ENCODE measurements at places on chromosomes 4 and X. TPM values are rescaled to one million over a fixed set of nuclear protein-coding genes. Genes with fewer than 3 reads are reported as not detected.

GRCh38 chrX:108312011-108312410 lies 126.2 kb downstream of the COL4A6 start:
- DNase-seq, result no peak

GRCh38 chr4:87853891-87854290 lies 21.1 kb downstream of the MEPE start:
- DNase-seq, result no peak

DNA sequence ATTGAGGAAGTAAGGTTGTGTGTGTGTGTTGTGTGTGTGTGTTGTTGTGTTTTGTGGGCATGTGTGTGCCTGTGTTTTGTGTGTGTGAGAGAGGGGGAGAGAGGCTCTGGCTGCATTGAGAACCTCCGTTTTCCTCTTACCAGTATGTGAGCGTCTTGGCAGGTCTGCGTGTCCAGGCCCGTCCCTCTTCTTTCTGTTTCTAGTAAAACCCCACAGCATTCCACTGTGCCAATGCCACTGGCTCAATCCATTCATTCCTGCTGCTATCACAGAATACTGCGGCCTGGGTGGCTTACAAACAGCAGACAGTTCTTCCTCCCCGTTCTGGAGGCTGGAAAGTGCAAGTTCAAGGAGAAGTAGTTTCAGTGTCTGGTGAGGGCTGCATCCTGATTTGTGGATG lies 15.5 kb upstream of the HTRA3 start:
- DNase-seq, result no peak

- DNase-seq, result no peak
Measured at GRCh38 chr4:183632689-183633088, 26.3 kb downstream of the RWDD4 start.

DNA sequence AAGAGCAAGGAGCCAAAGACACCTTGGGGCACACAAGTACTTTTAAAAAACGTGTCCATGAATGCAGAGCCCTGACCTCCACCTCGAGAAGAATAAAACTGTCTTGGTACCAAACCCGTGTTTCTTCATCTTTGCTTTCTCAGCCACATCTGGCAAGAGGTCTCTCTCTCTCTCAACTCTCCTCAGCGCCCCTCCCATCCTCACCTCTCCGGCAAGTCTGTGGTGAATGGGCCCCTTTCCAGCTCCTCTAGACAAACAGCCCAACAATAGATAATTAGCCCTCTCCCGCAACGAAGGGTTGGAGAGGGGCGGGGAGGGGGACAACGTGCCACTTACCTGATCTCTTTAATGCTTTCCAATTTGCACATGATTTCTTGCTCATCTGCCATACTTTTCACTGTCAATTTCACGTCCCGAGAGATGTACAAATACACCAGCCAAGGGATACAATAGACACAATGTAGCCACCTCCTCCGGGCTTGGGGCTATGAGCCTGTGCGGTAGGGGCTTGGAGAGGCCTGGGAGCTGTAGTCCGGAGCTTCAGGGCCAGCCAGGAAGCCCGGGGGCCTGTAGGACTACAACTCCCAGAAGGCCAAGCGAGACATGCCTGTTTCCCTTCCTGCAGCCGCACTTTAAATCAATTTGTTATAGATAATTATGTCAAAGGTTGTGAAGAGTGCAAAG lies at the start of gene ZC4H2:
Gene ZC4H2, minus strand, starts transcription at position 462 of the 684 bp plus-strand sequence. Its CDS starts 73 bp downstream, at position 389.
- peak; percentile 80 for DNase-seq

- no peak for DNase-seq
Measured at GRCh38 chr4:100083289-100083688, 107.0 kb downstream of the DDIT4L start.

DNA sequence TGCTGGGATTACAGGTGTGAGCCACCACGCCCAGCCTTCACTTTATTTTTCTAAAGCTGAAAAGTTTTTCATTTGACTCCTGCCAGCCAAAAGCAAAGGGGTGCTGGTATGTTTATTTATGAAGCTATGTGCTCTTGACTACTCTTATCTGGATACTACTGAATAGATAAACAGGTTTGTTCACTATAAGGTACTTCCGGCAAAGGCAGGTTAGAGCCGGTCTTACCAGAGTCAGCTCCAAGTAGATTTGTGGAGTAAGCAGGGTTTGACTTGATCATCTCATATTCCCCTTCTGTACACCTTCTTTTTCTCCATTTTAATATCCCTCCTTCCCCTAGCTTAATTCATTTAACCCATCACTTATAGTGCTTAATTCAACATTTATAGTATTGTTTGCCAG lies 175.4 kb upstream of the MBNL3 start:
- DNase-seq, result no peak

DNA sequence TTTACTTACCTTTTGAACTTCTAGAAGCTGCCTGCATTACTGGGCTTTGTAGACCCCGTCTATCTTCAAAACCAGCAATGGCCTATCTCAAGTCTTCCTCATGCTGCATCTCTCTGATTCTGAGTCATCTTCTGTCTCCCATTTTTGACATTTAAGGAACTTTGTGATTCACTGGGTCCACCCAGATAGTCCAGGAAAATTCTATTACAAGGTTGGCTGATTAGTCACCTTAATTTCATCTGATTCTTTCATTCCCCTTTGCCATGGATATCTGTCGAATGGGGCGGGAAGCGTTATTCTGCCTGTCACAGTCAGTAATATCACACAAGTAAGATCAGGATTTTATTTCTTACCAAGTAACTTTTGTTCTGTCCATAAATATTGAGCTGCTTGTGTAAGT lies 618.0 kb downstream of the CCSER1 start:
- DNase-seq, result no peak

DNA sequence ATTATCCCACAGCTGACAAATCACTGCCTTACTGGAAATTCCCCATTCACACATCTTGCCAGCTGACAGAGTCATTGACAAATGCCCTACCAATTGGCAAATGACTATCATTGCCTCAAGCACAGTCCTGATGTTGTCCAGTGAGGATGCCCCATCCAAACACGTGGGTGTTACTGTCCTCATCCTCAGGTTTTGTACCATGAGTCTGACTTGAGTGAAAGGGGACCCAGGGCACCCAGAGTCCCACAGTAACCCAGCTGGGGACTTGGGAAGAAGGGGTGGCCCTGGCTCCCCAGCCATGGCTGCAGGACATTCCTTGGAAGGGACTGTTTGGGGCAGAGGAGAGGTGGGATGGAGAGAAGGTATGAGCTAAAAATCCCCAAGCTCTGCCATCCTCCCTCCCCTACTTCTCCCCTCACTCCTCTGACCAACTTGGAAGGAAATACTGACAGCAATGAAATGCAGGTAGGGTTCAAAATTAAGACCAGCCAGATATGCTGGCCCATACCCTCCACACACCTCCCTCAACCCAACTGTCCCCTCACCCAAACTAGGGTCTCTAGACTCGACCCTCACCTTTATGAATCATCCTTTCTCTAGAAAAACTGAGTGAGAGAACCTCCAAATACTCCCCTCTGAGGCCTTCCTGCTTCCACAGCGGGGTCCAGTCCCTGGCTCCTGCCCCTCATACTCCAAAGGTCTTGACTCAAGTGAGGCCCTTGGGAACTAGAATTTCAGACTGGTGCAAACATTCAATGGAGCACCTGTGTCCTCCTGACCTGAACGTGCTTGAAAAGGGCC lies 5.1 kb downstream of the TIMP1 start:
- no peak for DNase-seq

DNA sequence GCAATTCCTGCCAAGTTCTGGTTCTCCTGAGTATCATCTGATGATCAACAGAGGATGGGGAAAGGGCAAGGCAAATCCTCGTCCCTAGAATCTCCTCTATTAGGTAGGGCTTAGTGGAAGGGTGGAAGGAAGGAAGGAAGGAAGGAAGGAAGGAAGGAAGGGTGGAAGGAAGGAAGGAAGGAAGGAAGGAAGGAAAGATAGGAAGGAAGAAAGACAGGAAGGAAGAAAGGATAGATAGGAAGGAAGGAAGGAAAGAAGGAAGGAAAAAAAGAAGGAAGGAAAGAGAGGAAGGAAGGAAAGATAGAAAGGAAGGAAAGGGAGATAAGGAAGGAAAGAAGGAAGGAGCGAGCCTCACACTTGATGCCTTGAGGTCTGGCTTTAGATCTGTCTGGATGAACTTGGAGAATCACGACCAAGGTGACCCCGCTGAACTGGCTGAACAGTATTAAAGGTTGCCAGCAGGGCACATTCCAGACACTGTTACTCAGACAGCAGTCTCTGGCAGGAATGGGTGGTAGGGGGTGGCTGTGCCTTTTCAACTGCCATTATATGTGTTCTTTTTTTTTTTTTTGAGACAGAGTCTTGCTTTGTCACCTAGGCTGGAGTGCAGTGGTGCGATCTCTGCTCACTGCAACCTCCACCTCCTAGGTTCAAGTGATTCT lies 57.1 kb downstream of the MAP7D2 start:
- DNase-seq, result no peak

- DNase-seq, result peak; percentile 46
Measured at GRCh38 chrX:69538321-69538876, 34.3 kb downstream of the NALF2 start.

DNA sequence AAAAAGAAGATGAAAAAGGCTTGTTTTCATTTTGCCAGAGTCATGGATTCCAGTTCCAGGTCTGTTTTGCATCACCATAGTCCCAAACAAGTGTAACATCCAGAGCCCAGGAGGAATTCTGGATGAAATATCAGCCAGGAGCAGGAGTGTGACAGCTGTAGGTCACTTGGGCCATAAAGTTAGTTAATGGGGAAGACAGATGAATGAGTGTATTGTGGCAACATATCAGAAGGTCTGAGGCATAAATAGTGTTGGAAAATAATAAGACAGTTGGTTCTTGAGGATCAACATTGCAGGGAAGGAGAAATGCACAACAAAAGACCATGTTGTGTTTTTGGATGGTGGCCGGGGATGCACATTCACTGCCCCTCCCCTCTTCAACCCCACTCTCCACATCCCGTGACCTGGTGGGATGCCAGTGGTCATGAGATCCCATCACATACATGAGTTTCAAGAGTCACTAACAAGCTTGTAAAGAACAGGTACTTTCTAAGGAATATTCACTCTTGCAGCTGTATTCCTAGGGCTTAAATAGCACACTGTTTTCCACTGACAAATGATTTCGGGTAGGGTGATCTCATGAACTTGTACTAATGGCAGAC lies 83.1 kb upstream of the IGFBP7 start:
- no peak for DNase-seq

DNA sequence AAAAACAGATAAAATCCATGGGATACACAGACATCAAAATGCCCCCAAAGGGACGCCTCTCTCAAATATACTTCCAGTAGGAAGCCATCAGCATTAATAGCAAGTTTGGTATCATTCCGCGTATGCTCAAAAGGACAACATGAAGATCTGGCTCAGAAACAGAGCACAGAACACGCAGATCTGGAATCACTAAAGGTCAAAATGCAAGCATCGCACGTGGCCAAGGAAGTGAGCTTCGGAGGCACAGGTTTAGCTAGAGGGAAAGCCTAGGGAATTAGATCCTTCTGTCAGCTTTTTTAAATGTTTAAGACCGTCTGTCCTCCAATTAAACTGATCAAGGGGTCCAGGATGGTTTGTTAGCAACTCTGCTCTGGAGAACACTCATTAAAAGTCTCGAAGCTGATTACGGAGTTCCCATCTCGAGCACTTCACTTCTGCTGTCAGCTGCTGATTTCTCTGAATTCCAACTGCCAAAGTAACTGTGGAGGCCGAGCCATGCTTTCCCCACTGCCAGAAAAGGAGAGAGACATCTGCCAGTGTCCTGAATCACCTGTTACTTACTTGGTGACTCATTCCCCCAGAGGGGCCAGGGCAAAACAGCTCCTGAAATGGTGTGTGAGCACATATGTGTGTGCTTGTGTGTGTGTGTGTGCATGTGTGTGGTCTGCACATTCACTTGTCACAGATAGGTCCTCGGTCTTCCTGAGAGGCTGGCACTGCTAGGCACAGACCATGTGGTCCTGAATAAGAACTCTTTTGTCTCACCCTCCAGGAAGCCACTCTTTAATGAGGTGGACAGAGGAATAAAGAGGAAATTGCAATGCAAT lies 177.7 kb upstream of the PPARGC1A start:
- DNase-seq, result peak; percentile 1

DNA sequence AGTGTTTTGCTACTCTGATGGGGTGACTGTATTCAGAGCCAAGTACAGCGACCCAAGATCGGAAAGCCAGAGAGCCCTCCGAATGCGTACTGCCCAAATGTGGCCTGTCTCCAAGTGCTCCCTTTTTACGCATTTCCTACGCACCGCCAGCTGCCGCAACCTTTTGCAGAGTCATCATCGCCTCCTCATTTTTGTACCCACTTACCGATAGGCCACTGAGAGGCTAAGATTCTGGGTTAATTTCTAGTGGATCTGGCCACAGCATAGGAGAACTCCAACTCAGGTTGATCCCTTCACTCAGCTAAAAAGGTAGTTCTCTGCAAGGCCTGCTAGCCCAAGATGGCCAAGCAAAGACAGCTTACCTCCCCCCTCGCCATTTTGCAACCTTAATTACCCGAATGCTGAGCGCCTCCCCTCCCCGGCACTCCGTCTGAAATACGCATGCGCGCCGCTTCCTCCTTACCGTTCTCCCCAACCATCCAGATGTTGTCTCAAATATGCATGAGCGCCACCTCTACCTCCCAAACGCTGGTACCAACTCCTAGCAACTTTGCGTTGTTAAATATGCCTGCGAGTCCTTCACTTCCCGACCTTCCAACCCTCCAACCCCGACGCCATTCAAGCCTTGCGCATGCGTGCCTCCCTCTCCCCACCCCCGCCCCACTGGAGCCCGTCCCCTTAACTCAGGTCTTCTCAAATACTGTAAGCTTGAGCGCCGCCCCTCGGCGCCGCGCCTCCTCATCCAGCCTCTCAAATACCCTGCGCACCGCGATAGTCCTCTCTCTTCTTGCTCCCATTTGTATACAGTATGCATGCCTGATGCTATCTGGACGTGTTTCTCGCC lies 11.8 kb upstream of the ZCCHC13 start:
- peak; percentile 93 for DNase-seq

- no peak for DNase-seq
Measured at GRCh38 chr4:165684177-165684805, 188.7 kb upstream of the TLL1 start.

RAB9B gene
- polyA plus RNA-seq, result 1.7 TPM

GLUD2 gene
- 2.9 TPM for polyA plus RNA-seq

S100G gene
- 1.8 TPM for polyA plus RNA-seq

DRP2 gene
- 0.21 TPM for polyA plus RNA-seq

ETDA gene
- polyA plus RNA-seq, result not detected

TKTL2 gene
- polyA plus RNA-seq, result not detected

TIGD4 gene
- polyA plus RNA-seq, result 2.7 TPM

CD38 gene
- 2.7 TPM for polyA plus RNA-seq
